ENCODE measurements at places on chromosomes 2 and 18.

DNA sequence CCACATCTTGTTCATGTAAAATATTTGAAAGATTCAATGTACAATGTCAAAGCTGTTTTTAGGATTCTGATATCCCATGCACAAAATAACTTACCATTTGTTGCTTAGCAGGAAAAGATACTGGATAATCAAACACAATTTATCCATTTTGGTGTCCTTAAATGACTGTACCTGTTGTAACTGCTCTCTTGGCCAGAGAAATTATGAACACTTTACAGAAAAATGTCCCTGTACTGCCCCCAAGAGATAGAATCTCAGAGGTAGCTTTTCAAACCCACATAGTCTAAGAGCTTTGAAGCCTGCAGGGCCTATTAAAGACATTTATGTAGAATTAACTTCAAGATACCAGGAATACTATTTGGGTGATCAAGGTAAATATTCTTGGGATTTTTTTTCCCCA, 12.2 kb upstream of the ME2 start:
- no peak for DNase-seq

- no peak for DNase-seq
These were observed 9.1 kb upstream of the TPRKB start for GRCh38 chr2:73746015-73746876.

GRCh38 chr2:138762533-138762932, 17.7 kb downstream of the NXPH2 start:
- no peak for DNase-seq

DNA sequence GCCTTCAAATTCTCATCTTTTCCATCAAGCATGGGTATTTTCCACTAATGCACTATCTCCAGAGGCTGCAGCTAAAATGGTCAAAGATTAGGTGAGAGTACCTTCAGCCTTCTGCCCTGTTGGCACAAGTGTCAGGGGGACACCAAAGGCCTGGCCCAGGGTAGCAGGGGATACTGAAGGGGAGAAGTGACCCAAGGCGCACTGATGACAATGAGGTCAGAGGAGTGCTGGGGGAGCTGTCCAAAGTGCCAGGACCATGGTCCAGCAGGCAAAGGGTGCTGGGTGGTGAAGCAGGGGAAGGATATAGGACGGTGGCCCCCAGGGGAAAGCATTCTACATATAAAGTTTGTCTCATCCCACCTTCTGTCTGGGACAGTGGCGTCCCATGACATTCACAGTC, 303.4 kb downstream of the SMAD2 start:
- no peak for DNase-seq

GRCh38 chr2:225052703-225053102, 10.4 kb upstream of the DOCK10 start:
- no peak for DNase-seq

DNA sequence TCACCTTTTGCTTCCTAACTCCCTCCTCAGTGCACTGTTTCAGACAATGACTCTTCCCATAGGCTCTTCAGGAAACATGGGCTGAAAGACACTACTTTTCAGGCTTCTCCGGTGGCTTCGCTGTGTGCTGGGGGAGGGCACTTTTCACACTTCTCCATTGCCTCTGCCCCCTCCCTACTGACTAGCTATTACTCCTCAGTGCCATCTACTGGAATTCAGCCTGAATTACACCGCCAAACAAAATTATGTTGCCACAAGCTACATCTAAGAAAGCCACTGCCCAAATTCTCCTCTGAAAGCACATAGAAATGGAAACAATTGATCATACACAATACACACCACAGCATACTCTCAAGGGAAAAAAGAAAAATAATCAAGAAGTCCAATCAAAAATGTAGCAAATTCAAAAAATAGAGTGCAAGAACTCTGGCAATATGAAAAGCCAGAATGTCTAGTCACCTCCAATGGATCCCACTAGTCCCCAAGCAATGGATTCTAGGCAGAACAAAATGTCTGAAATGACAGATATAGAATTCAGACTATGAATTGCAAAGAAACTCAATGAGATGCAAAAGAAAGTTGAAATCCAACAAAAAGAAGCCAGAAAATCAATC, 1139.4 kb upstream of the GYPC start:
- no peak for DNase-seq

DNA sequence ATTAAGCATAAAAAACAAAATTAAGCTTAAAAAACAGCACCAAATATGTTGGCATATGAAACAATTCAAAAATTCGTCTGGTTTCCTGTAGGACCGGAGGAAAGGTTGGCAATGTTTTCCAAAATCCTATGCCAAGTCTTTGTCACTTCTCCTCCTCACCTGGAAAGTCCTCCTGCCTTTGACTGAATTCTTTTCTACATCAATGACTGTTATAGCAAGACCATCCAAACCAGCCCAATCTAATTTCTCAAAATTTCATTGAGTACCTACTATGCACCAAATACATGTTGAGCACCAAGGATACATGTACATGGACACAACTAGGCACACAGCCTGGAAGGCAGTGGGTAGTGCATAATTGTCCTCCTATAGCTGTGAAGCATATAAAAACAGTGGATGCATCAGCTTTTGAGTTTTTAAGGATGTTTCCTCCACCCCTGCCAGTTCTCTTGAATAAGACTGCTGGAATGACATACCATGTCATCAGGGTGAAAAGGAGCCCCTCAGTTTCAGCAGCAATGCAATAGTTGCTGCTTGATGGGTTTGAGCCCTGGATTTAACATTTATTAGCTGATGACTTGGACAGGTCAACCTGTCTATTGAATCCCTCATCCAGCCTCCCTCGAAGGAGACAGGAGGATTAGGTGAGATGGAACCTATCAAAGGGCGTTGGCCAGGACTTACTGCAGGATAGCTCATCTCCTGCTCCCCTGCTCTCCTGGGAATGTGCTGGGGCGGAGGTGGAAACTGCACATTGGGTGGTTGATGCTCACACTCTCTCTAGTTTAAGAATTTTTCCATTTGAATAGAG, 4.5 kb downstream of the FABP1 start:
- DNase-seq: no peak

DNA sequence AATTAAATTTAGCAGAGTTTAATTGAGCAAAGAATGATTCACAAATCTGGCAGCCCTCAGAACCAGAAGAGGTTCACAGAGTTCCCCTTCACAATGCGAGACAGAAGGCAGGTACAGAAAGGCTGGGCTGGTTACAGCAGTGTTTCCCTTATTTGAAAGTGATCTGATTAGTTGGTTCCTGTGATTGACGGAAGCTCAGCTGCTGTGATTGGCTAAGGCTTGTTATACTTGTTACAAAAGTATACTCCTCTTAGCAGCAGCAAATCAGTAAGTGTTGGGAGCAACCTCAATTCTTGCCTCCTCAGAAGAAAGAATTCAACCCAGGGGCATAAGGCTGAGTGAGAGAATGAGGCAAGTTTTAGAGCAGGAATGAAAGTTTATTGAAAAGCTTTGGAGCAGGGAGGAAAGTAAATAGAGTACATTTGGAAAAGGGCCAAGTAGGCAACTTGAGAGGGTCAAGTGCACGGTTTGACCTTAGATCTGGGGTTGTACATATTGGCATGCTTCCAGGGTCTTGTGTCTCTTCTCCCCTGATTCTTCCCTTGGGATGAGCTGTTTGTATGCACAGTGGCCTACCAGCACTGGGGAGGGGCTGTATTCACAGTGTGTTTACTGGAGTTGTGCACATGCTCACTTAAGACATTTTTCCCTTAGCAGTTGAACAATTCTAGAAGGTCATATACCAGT, 431.8 kb upstream of the RAB12 start:
- DNase-seq: no peak

DNA sequence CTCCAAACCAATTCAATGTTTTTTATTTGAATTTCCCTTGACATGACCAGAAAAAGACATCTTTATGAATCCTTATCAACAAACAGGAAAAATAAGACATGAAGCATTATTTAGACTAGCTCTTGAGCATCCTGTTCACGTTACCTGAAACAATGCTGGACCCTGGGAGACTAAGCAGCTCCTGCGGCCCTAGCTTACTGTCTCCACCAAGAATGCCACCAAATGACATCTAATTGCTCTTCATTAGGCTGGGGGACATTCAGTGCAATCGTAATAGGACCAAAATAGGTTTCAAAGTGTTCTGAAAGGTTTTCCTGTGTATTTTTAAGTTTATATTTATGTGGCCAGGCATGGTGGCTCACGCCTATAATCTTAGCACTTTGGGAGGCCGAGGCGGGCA, 25.5 kb downstream of the NFE2L2 start:
- DNase-seq: no peak

DNA sequence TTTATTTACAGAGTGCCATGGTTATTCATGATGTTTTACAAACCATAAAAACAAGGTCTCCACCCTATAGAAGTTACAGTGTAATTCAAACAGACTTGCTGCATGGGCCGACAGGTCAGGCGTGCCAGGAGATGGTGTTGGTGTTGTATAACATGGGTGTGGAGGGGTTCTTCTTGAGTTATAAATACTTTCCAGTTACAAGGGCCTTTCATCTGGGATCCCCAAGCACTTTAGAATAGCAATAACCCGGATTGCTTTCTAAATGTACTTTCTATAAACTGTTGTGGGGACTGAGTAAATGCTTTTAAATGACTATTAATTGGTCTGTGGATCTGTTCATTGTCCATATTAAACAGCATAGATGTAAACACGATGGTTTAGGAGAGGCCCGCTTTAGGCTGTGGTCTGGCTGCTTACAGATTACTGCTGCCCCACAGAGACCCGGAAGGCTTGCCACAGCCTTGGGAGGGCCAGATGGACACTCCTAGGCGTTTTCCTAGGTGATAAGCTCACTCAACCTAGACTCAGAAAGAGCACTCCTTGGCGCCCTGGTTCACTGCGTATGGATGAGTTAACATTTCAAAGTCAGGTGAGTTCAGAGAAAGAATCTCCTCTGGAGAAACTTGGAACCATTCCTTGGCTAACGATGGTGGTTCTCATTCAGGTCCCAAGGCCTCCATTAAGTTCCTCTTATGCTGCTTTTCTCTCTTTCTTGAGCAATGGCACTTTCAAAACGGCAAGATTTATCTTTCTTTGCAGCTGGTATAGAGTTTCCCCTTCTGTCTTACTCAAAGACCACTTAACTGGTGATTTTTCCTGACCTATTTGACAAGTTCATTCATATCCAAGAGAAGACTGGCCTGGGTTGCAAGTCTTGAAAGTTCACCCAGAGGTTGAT, 3.6 kb upstream of the KIAA2012 start:
- DNase-seq: no peak

DNA sequence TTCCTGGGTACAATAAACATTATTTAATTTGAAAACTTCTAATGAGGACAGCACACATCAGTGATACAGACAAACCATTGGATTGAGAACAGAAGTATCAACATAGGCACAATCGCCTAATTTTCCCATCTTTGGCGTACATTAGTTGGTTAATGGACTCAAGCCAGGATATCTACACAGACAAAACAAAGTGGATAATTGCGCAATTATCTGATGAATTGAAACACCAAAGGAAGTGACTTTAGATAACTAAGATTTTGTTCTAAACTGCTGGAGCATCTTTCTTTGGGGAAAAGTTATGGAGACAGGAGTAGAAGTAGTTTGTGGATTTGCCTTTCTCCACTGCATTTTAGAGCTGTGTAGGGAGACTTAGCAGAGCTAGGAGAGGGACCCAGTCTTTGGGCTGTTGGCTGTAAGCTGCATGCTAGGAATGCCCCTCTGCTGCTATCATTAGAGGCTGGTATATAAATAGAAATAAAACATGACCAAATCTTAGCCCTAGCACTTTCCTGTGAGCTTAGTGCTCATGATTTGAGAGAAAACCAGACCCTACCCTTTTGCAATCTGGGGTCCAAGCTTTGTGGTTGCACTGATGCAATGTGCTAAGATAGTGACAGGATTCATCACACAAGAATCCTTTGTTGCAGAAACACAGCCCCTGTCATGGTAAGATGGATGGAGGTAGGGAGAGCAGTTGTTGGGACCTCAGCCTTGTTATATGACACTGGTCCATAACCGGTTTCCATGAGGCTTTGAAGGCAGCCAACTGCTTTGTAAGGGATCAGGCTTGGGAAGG, 264.5 kb upstream of the PIK3C3 start:
- no peak for DNase-seq

DNA sequence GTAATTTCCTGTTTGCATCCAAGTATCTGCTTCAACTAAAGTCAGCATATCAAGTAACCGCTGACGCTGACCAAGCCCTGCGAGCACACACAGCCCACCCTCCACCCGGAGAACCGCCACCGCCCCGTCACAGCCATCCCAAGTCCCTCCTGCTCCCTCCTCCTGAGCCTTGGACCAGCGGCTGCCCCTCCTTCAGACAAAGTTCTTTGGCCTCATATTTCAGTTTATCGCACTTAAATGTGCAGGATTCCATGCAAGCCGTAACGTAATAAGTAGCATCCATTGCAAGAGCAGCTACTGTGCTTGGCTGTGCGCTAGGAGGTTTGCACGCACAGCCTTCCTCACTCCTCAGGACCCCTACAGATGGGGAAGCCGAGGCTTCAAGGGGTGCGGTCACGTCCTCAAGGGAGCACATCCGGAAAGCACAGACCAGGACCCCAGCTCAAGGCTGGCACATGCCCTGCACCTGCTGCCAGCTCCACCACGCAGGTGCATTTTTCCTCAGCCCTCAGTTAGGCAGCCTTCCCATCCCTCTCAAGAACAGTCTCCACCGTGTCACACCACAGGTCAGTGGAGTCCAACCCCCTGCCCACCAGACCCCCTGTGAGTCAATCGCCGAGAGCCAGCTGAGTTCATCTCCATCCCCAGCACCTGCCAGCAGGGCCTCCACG, 17.1 kb downstream of the PXDN start:
- no peak for DNase-seq

- DNase-seq: no peak
These were observed 9.1 kb upstream of the COL3A1 start for GRCh38 chr2:188964976-188965546.

DNA sequence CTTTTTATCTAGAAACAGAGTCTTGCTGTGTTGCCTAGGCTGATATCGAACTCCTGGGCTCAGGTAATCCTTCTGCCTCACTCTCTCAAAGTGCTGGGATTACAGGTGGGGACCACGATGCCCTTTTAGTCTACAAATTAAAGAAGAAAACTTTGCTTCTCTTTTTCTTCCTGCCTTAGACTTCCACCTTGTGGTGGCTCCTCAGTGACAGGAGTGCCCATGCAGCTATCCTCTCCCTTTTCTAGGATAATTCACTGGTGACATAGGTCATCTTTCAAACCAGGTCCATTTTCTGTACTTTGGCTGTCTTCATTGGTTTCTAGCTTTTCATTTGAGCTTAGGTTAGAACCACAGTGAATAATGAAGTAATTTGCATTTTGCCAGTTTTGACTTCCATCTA, 13.6 kb downstream of the DCAF17 start:
- no peak for DNase-seq

DNA sequence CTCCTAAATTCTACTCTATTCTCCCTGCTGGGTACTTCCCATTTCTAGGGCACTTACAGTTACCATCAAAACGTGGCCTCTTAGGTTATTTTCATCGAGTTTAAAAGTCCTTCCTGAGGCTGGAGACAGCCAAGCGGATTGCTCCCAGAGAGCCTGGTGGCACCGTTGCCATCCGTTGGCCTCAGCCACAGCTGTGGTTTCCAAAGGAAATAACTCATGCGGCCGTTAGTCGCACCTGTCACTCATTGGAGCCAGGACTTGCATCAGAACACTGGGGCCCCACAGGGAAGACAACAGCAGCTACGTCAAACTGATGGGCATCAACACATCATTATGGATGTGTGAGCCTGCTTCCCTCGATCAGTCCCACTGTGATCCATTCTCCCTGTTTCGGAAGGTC, 453.4 kb downstream of the BCL11A start:
- no peak for DNase-seq

Measured in renal cortex interstitium (tissue), 15 donors.